GM23338 (cell line): ENCODE measurements at places on chromosomes 5 and 9. TPM values are rescaled to one million over a fixed set of nuclear protein-coding genes. Genes with fewer than 3 reads are reported as not detected.

DNA sequence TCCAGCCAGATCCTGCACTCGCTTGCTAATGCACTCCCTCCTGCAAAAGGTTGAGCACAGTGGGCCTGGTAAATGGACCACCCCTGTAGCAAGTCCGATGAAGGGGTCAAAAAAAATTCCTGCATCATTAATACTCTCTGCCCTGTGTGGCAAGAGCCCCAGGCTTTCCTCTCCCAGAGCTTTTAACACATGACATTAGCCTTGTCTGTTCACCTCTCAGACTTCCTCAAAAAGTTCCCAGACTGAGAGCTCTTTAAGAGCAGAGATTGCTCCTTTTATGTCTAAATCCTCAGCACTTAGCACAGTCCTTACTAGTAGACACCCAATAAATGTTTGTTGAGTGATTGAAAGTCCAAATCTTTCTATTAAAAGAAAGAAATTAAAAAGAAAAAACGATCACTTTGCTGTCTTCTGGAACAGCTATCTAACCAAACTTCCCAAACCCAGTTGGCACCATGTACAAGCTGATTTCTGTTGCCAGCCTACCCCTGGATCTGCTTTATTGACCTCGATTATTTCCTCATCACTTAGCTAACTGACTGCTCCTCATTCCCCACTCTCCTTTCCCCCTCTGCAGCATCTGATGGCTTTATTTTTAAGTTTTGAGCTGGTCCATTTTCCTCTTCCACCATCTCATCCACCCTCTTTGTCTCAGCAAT lies 209.8 kb downstream of the ENC1 start:
- no peaks in the 10 kb centered on the region for H3K27me3 ChIP-seq
- no peak overlapping the region for H3K4me3 ChIP-seq
- DNase-seq: no peak
- H3K27ac ChIP-seq: no peak overlapping the region
- peaks cover 25% of the 10 kb centered on the region for H3K4me1 ChIP-seq

- no peaks in the 10 kb centered on the region for H3K4me1 ChIP-seq
- no peak overlapping the region for H3K4me3 ChIP-seq
- no peaks in the 10 kb centered on the region for H3K27me3 ChIP-seq
- no peak for DNase-seq
Observed at GRCh38 chr9:133493428-133493827, 14.5 kb upstream of the SLC2A6 start.

Gene CHSY3
- polyA plus RNA-seq: 0.44 and 0.49 TPM in 2 replicates

Gene TMEM174
- polyA plus RNA-seq: not detected in 2 replicates

- H3K27ac ChIP-seq: no peak overlapping the region
- H3K4me1 ChIP-seq: peaks cover 19% of the 10 kb centered on the region; the same call in 1 of the 2 replicates
- peaks cover 3% of the 10 kb centered on the region; the same call in 1 of the 2 replicates for H3K36me3 ChIP-seq
- H3K4me3 ChIP-seq: no peak overlapping the region
- no peak for DNase-seq
- no peaks in the 10 kb centered on the region for H3K27me3 ChIP-seq
Observed at GRCh38 chr9:35001803-35002502, 12.4 kb downstream of the DNAJB5 start.

Gene EMB
- 24.6 and 27.5 TPM in 2 replicates for polyA plus RNA-seq

- H3K4me1 ChIP-seq: no peaks in the 10 kb centered on the region
- DNase-seq: no peak
- H3K4me3 ChIP-seq: no peak overlapping the region
- H3K27ac ChIP-seq: no peak overlapping the region
Observed at GRCh38 chr5:81802625-81803024, 51.7 kb upstream of the SSBP2 start.

DNA sequence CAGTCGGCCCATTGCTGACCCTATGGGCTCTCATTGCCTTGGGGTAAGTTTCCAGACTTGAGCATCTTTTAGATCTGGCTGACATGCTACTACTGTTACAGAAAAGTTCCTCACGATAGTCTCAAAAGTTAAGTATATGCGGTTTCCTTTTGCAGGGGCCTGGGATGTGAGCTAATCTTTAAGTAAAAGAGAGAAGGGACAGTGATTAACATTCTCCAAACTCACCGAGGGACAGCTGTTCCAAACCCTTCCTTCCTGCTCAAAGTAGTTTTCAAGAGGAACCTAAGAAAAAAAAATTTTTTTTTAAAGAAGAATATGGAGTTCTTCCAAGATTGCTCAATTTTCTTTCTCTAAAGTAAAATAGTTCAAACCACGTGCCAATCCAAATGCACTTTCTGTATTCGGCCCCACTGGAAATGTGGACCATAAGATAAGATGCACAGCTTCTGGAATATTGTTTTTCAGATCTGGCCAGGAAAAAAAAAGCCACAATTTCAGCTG lies 168.0 kb upstream of the SPRY4 start:
- no peak overlapping the region for H3K27ac ChIP-seq
- H3K4me1 ChIP-seq: peaks cover 6% of the 10 kb centered on the region; the same call in 1 of the 2 replicates
- H3K27me3 ChIP-seq: no peaks in the 10 kb centered on the region

Gene OLFM1
- polyA plus RNA-seq: 20.6 and 24.5 TPM in 2 replicates

Gene GNA14
- 3.3 and 3.9 TPM in 2 replicates for polyA plus RNA-seq

Gene GRM6
- polyA plus RNA-seq: 0.19 and 0.50 TPM in 2 replicates

GRCh38 chr5:134464988-134465815 lies 53.5 kb upstream of the CDKN2AIPNL start:
- H3K4me1 ChIP-seq: peaks cover 16% of the 10 kb centered on the region
- no peaks in the 10 kb centered on the region for H3K36me3 ChIP-seq
- DNase-seq: no peak
- no peaks in the 10 kb centered on the region for H3K27me3 ChIP-seq

- no peaks in the 10 kb centered on the region for H3K27me3 ChIP-seq
- no peaks in the 10 kb centered on the region; the same call in 1 of the 2 replicates for H3K36me3 ChIP-seq
- no peak for DNase-seq
Observed at GRCh38 chr9:125587819-125588460, 119.1 kb downstream of the MAPKAP1 start.

DNA sequence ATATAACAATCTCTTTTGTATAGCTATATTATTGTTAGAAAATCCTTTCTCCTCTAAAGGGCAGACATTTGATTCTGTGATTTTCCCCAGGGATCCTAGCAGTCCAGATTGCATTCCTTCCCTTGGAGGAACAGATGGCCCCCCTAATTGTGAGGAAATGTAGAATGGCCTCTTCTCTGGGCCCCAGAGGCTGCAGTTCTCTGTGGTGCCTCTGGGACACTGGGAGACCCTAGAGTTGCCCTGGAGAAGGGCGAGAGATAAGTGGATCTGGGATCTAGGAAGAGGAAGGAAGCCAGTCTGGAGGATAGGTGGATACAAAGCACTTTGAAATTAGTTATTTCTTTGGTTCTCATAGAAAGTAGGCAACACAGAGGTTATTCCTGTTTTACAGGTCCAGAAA lies 1.9 kb upstream of the HINT2 start:
- peak; percentile 78 for DNase-seq
- peaks cover 18% of the 10 kb centered on the region for H3K4me1 ChIP-seq

DNA sequence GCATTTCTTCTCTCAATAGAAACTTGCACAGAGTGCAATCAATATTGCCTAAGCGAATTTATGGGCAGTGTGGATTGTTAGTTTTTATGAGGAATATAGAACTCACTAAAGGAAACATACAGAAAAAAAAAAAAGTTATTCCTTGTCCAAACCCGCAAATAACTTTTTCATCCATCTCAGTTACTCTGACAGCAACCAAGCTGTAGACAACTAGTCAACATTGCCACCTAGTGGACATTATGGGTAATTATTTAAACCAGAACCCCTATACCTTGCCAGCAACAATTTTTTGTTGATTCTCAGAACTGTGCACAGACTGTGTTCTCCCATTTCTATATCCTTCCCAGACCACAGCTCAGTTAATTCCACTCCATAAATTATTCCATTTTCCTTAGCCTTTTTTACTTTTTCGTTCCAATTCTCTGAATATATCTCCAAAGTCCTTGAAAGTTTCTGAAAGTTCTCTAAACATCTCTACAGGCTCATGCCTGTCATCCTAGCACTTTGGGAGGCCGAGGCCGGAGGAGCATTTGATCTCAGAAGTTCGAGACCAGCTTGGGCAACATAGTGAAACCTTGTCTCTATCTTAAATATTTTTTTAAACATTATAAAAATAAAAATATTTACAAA lies 2.6 kb upstream of the AFAP1L1 start:
- H3K4me3 ChIP-seq: no peak overlapping the region
- peaks cover 17% of the 10 kb centered on the region for H3K4me1 ChIP-seq
- no peaks in the 10 kb centered on the region for H3K36me3 ChIP-seq
- peak; percentile 82 for DNase-seq
- peaks cover 44% of the 10 kb centered on the region for H3K27me3 ChIP-seq
- H3K27ac ChIP-seq: no peak overlapping the region

Gene EPB41L4A
- polyA plus RNA-seq: 5.7 and 6.1 TPM in 2 replicates

Gene SLC25A2
- polyA plus RNA-seq: not detected in 2 replicates

DNA sequence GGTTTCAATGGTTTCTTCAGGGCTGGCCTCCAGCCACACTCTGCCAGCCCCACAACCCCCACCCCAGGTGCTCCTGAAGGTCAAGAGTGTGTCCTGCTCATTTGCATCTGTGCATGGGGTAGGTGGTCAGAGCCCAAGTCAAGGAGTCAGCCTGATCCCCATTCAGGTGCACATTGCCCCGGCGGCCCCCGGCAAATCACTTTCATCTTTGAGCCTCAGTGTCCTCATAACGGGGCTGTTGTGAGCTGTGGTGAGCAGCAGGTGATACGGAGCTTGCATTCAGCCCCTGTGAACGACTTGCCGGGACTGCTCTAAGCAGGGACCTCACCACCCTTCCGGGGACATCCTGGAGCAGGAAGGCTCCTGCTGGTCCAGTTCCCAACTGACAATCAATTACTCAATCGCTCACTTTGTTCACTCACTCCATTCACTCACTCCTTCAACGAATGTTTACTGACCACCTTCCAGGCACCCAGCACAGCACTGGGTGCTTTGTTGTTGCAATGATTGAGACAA lies 93.2 kb upstream of the CPEB4 start:
- H3K4me1 ChIP-seq: no peaks in the 10 kb centered on the region
- H3K36me3 ChIP-seq: no peaks in the 10 kb centered on the region
- DNase-seq: no peak
- H3K27ac ChIP-seq: no peak overlapping the region
- H3K4me3 ChIP-seq: no peak overlapping the region

DNA sequence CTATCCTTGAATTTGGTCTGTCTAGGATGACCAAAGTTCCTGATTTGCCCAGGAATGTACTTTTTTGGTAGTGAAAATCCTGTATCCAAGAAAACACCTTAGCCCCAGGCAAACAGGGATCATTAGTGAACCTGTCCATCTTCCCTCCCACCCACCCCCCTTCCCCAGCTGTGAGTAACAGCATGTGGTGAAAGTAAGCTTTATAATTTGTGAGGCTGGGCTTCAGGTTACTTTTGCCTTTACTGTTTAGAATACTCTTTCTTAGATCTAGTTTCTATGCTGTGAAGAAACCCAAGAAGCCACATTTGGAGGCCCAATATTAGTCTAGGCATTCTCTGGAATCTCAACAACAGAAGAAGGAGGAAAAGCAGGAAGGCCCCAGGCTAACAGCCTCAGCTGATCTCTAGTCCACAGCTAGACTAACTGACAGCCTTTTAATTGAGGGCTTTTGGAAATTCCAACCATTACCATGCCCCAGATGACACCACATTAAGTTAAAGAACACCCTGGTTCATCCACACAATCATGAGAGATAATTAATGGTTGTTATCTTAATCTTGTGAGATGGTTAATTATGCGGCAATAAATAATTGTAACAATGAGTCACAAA lies 703.0 kb upstream of the NUDT12 start:
- H3K27me3 ChIP-seq: no peaks in the 10 kb centered on the region
- no peak overlapping the region for H3K27ac ChIP-seq
- H3K36me3 ChIP-seq: no peaks in the 10 kb centered on the region
- H3K4me3 ChIP-seq: no peak overlapping the region
